Globus pallidus (tissue), 1 donor: ENCODE measurements at places on chromosomes 7 and 10.

GRCh38 chr7:119944601-119944972 is 328.4 kb upstream of the KCND2 start:
- no peak for DNase-seq

- DNase-seq: no peak
These were observed 89.2 kb downstream of the ARID5B start for GRCh38 chr10:61990761-61991135.

GRCh38 chr10:104036518-104037260 is 49.0 kb downstream of the COL17A1 start:
- DNase-seq: no peak

DNA sequence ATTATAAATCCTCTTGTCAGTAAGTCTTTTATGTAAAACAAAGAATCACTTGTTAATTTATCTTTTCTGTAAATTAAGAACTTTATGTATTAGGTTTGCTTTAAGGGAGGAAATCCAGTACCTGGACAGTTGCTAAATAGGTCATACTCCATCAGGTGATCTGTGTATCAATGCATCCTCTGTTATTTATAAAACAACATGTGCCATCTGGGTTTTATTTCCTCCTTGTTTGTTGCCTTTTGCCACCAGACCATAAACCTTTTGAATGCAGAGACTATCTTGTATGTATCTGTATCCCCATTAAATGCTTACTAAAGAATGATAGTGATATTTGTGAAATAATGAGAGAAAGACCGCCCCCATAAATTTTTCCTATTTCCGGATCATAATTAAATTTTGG is 70.0 kb downstream of the SLC35B4 start:
- no peak for DNase-seq

GRCh38 chr10:29297678-29298077 is 8.8 kb downstream of the LYZL1 start:
- DNase-seq: no peak

- no peak for DNase-seq
These were observed 52.0 kb downstream of the VCL start for GRCh38 chr10:74049955-74050354.
